ENCODE measurements at places on chromosomes 11 and 22.

GRCh38 chr11:94603587-94603986 lies 36.4 kb downstream of the PIWIL4 start:
- DNase-seq: no peak

DNA sequence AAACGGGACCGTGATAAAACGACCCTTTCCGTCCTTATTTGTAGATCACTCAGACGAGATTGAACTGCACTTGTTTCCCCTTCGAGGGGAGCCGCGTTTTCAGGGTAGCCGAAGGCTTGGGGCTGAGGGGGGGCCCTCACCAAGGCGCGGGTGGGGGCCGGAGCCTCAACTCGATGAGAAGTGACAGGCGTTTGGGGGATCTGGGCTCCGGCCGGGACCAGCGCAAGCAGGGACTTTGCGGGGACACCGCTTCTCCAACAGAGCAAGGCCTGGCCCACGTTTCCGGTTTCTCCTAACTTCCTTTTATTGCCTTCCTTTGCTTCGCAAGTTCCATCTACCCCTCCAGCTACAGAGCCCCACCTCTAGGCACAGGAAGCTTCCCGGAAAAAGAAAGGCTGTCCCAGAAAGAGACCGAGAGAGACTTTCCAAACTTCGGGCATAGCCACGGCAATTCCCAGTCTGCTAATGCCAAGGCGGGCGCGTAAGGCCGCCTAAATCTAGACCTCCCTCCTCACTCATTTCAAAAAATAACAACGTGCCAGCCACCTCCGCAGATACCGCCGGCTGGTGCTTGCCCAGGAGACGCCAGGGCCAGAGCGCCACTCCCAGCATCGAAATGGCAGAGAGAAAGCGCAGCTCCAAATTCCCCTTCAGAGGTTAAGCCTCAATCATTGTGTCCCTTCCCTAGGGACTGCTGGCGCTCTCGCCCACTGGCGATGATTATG lies 6.6 kb downstream of the PAX6 start:
- DNase-seq: no peak

DNA sequence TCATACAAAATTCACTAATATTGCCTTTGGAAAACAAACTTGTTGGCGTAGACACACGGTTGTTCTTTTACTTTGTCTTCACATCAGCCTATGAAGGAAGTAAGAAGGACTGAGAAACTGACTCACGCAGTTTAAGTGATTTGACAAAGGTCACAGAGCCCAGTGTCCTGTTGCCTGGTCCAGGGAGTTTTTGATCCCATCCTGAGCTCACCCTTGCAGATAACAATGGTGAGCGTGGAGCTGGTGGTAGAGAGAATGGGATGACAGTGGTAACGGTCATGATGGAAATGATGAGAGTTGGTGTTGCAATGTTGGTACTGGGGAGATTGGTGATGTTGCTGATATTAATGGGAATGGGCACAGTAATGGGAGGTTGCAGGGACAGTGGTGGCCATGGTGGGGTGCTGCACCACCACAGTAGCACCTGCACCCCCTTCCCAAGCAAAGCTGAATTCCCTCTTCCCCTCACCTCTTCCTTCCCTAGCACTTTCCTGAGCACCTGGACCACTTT lies 22.0 kb downstream of the CREB3L1 start:
- DNase-seq: no peak

GRCh38 chr11:94117871-94118270 lies 10.8 kb upstream of the PANX1 start:
- DNase-seq: no peak

- DNase-seq: no peak
These were observed 10.4 kb downstream of the LARGE1 start for GRCh38 chr22:33909911-33910310.

DNA sequence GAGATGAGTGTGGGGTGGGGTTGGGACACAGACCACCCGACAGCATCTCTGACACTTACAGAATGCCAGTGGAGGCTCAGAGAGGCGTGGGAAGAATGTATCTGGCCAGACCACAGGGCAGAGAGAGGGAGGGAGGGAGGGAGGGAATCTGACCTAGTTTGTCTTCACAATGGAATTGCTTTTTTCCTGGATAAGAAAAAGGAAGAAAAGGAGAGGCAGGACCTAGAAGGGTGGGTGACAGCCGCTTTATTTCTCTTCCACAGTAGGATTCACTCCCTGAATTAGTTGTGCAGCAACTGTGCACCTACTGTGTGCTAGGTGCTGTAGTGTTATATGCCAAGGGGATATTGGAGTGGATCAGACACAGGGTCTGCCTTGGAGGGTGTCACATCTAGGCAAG lies 3.7 kb downstream of the KCNK4 start:
- no peak for DNase-seq

Data from T47D (cell line).